ENCODE measurements at places on chromosomes 6 and 20.

DNA sequence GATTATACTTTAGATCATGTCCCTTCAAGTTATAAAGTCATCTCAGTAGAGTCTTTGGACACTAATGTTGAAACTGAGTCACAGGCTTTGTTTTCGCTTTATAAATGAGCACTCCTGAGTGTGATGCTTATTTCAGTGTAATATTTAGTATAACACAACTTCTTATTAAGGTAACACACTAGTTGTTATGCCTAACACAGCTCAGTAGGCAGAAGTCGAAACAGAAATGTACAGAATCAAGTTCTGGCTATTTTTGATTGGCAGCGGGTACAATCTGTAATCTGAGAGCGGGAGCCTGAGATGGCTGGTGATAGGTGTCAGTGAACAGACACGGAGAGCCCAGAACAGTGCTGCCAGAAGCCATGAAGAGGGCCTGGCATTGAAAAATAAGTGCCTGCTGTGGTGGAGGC, 11.4 kb downstream of the HECA start:
- DNase-seq: no peak

GRCh38 chr6:34961574-34961973, 72.5 kb downstream of the ANKS1A start:
- no peak for DNase-seq

- DNase-seq: no peak
Measured at GRCh38 chr20:12201289-12201991, 283.7 kb downstream of the BTBD3 start.

DNA sequence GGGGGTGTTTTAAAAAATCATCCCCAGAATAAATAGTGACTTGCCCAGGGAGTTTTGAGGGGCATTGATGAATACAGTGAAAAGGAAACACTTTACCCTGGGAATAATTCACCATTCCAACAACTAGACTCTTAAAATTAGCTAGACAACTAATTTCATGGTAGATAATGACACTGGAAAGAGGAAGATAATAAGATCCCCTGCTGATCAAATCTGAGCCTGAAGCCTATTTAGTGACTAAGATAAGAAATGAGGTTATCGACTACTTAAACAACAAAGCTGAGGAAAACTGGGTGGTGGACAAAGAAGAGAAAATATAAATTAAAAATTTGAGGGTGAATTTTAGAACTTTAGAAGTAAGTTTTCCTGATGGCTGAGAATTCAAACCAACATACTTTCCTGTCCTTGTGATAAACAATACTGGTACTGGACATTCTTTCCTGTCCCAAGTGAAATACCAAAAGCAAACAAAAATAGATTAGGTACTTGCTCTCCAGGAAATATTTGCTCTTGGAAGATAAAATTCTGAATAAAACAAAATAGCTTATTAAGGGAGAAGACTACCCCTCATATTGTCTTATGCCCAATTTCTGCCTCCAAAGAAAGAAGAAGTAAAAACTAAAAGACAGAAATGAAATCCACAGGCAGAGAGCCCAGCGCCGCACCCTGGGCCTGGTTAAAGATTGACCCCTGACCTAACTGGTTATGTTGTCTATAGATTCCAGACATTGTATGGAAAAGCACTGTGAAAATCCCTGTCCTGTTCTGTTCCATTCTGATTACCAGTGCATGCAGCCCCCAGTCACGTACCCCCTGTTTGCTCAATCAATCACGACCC, 64.0 kb upstream of the ADGRF4 start:
- no peak for DNase-seq

DNA sequence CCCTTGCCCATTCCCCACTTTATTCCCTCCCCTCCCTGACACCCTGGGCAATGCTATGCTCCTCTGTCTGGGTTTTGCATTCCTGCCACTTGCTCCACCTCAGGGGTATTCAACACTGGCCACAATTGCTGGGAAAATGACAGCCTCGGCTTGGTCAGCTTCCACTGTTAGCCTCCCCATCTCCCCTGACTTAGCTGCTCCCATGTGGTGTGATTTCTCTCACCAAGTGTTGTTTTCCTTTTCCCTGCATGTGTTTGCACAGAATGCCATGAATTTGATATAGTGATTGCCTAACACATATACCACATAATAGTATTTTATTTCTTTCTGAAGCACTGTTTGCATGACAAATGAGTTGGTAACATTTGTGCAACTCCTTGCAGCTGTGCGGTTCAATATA, 1.4 kb upstream of the LEMD2 start:
- DNase-seq: no peak

GRCh38 chr20:48702455-48702913, 125.3 kb downstream of the PREX1 start:
- no peak for DNase-seq

GRCh38 chr6:37942606-37943376, 123.3 kb downstream of the ZFAND3 start:
- no peak for DNase-seq

GRCh38 chr6:82687855-82688254, 324.2 kb downstream of the TPBG start:
- no peak for DNase-seq
